ENCODE measurements at places on chromosomes 2 and 18.

DNA sequence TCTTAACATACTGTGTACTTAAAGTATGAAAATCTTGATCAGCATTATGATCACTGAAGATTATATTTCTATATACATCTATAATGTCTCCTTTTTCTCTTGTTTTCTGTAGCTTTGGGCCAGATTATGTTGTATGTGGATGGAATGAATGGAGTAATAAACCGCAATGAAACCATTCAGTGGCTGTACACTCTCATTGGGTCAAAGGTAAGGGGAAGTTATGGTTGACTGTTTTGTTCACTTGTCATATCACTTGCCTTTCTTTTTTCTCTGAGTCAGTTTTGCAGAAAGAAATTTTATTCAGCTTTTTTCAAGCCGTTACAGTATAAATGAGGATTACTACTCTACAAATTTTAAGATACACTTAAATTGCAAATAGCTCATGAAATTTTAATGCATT lies 252.5 kb downstream of the TPGS2 start:
- no peak for DNase-seq

GRCh38 chr2:205130111-205130829 lies 552.0 kb upstream of the NRP2 start:
- DNase-seq = no peak

- no peak for DNase-seq
These were observed 3.5 kb upstream of the FABP1 start for GRCh38 chr2:88131201-88131998.

DNA sequence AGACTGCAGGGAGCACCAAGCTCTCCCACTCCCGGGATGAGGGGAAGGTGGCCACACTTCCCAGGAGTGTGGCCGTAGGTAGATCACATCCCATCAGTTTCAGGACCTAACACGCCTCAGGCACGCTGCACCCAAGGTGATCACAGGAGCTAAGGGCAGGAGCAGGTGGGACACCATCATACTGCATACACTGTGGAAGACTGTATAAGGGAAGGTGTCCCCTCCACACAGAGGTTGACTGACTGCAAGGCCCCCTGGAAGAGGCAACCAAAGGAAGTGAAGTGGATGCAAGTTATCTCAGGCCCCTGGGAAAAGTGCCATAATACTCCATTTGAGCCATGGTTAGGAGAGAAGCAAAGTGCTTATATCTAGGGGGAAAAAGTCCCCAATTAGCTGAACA lies 351.9 kb upstream of the SMIM21 start:
- DNase-seq = no peak

GRCh38 chr2:234044157-234044556 lies 6.3 kb upstream of the SPP2 start:
- no peak for DNase-seq

- DNase-seq = no peak
These were observed 185.8 kb upstream of the ARL4C start for GRCh38 chr2:234682492-234683228.

- DNase-seq = no peak
These were observed 3.8 kb upstream of the LPIN2 start for GRCh38 chr18:3016585-3017297.

GRCh38 chr2:75560768-75561565 lies at the start of gene EVA1A:
Gene EVA1A (minus strand): TSS chr2:75560939. CDS start chr2:75518140, 42,799 bp downstream.
- DNase-seq = no peak

GRCh38 chr2:224287531-224287930 lies 114.4 kb downstream of the FAM124B start:
- no peak for DNase-seq

- DNase-seq = no peak
These were observed 675 bp downstream of the FZD5 start for GRCh38 chr2:207768866-207769596.

DNA sequence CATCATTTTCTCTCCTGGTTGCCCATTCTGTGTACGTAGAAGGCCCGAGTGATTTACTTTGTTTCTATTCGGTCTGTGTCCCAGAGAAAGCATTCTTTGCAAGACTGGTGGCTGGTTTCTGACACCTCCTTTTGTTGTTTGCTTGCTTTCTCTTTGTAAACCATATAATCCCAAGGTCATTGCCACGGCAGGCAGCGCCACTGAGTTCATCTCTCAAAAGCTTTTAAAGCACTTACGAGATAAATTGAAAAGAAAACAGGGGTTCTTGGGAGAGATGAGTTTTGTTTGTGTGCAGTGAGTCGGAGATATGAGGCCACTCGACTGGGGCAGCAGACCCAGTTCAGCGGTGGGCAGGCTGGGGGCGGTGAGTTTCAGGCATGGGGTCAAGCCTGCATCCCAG lies 137.6 kb downstream of the NCK2 start:
- no peak for DNase-seq

DNA sequence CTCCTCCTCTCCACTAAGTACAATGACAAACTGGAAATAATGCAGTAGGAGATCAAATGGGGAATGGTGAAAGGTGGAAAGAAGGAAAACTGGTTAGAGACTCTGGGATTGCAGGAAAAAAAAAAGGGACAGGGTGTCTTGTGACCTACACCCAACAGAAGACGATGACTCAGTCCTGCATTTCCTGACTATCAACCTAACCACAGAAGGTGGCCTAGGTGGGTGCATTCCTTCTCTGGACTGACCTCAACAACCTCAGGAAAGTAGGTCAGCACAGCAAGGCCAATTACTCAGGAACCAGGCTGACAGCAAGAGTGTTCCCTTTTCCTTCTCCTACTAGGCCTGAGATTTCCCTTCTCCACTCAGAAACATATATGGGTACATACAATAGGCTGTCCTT lies 1386.4 kb upstream of the ZEB2 start:
- no peak for DNase-seq

DNA sequence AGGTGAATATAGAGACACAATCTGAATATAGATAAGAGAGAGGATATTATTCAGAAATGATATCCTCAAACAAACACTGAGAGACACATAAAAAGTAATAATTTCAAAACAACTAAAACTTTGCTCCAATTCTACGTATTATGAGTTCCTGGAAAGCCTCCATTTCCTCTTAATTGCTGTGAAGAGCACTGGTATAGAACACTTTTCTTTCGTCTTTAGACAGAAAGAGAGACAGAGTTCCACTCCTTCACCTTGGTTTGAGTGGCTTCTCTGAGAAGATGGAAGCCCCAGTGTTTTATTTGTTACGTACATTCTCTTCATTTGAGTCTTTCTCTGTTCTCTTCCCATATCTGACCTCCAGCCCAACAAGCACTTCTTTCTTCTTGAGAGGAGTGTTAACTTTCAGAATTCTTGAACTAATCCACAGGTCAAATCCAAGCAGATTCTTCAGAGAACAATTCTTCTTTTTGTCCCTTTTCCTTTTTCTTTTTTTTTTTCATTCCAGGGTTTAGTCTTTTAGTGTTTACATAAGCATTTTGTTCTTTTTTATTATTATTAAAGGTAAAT lies 6.4 kb upstream of the PIK3C3 start:
- DNase-seq = no peak

DNA sequence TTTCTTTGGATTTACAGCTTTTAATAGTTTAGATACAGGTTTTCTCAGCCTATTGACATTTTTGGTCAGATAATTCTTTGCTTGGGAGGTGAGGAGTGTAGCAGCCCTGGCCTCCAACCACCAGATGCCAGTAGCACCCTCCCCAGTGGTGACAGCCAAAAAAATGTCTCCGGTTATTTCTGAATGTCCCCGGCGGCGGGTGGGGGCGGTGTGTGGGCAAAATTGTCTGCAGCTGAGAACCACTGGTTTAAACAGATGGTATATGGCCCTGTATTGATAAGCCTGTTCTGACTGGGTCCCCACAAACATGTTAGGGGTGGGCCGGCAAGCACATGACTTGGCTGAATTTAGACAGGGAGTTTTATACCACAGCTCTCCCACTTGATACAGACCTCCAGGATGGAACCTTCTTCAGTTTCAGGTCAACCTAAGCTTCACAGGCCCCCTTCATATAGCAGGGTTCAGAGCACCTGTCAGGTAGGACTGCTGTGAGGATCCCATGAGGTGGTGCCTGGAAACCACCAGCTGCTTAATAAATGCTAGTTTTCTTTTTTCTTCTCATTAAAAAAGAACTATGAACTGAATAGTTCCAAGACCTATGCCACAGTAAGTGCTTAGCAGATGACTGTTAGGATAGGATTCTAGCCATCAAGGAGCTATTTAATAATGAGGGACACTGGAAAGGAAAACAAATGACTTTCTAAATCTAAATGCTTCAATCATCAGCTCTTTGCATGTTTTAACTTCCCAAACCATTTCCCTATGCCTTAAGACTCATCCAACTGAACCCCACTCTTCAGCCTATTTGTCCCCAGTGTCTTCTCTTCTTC lies 18.1 kb downstream of the LPIN2 start:
- peak; percentile 63 for DNase-seq

- DNase-seq = no peak
These were observed 1355.1 kb upstream of the CRIM1 start for GRCh38 chr2:35000453-35000852.

GRCh38 chr2:82234283-82234874 lies 1929.8 kb upstream of the LRRTM1 start:
- no peak for DNase-seq

DNA sequence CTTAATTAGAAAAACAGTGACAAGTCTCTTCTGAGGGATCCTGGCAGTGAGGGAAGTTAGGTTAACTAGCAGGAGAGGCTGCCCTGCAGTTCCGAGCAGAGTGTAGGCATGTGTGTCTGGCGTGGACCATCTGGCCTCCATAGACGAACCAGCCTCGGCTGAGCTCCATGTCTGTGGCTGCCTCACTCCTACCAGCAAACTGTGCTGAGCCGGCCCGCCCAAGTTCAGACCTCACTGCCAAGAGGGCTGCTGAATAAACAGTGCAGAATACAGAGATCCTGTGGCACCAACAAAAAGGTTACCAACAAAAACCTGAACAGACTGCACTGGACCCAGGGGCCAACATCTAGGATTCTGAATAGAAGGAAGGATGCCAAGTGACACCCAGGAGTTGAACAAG lies 27.3 kb downstream of the INO80C start:
- no peak for DNase-seq

DNA sequence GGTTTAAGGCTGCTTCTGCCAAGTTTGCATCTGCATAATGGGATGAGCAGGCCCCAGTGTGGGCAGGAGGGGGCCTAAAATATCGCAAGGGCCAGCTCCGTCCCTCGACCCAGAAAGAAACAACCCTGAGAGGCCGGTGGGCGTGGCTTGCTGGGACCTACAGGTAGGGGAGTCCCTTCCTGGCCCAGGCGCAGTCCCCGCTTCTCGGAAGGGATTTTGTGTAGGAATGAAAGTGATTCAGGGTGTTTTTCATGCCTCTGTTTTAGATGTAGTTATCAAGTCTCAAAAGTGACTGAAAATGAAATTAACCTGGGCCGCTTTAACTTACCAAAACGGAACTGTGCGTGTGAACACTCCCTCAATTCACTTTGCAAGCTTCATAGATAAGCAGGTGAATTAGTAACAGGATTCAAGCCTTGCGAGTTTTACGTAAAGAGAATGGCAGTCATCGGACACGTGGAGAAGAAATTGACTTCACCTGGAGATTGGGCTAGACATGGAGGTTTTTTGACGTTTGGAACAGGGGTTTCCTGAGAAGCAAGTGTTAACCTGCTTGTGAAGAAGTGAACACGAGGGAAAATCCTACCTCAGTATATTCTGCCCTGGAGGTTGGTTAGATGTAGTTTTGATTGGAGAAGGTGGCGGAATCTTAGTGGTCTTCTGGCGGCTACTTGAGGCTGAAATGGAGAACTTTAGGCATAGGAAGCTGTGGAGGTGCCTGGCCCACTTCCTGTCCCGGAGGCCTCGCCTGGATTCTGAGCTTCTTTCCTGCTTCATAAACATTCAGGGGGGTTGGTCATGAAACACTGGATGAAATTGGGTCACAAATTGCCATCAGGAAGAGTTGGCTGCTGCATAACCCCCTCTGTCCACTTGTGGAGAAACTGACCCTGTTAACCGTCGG lies 1.7 kb downstream of the NCK2 start:
- DNase-seq = peak; percentile 61

DNA sequence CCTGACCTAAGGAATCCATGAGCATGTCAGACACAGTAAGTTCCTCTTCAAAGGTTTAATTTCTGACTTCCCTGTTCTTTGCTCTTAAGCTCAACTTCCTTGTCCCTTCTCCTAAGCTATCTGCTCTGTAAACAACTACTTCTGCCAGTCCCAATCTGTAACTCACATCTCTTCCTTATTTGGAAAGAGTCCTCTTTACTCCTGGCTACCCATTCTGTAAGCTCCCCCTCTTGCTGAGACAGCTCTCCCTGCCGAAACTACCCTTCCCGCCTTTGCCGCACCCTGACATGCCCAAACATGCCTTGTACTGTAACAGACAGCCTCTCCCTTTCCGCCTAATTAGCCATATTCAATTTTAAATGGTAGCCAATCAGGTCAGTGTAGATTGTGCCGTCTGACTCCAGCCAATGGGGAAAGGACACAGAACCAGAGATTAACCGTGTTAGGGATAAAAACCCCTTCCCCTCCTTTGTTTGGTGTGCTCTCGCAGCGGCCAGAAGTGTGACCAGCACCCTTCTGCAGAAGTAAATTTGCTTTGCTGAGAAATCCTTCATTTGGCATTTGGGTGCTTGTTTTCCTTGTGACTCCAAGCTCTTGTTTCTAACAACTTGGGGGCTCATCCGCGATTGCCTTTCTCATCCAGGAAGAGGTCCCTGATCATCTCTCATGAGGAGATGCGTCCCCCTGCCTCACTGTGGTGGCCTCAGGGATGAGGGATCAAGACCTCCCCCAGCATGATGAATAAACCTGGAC lies 49.0 kb downstream of the PIAS2 start:
- no peak for DNase-seq

DNA sequence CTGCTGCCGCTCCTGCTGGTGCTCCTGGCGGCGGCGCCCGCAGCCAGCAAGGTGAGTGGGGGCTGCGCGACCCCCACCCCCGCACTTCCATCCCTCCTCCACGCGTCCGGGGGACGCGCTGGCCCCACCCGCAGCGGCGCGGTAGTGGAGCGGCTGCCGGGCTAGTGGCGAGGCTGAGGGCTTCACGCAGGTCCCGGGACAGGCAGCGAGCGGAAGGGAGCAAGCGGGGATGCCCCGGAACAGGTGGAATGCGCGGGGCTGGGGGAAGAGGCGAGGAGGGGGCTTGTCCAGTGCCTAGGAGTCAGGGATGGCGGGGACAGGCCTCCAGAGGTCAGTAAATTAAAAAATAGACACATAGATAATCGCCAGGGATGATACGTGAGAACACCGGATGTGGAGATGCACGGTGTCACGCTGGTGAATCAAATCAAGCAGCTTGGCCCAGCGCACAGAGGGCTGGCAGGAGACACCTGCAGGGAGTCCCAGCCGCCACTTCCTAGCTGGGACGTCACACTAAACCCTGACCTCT lies 403 bp downstream of the COL4A3 start:
- DNase-seq = no peak

Data from activated CD4-positive, alpha-beta T cell treated with anti-CD3 and anti-CD28 coated beads for 1 hour (primary cell).